ENCODE measurements at places on chromosomes 2 and 18.

DNA sequence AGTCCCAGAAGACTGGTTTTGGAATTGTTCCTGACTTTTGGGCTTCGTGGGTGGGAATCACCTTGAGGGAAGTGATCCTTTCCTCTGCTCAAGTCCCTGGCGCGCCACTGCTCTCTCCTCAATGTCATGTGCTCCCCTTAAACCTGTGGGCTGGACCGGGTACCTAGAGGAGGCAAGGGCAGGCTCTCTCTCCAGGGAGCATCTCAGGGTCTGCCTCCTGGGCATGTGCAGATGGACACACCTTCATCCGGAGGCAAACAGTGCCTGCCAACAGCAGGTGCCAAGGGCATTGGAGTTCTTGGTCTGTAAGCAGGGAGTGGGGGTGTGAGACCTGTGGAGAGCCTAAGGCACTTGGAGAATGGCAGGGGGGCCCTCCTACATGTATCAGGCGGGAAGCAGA lies 142.6 kb downstream of the INHBB start:
- no peak for DNase-seq

GRCh38 chr2:70557171-70557838 lies 3.7 kb upstream of the TGFA start:
- no peak for DNase-seq

- DNase-seq = no peak
Measured at GRCh38 chr2:135773319-135773718, 31.7 kb downstream of the UBXN4 start.

DNA sequence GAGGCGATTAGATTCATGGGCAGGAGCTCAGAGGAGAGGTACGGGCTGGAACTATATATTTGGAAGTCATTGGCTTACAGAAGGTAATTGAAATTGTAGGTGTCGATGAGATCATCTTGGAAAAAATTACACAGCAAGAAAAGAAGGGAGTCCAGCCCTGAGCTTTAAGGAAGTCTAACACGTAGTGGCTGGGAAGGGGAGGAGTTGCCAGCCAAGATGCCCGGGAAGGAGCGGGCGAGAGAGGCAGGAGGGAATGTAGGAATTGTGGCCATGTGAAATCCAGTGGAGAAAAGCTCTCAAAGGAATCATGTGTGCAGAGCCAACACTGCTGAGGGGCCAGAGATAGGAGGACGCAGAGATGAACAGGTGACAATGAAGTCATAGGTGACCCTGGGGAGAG lies 25.6 kb upstream of the SCYGR1 start:
- no peak for DNase-seq

- no peak for DNase-seq
Measured at GRCh38 chr2:100703213-100703612, 116.7 kb upstream of the NPAS2 start.

- no peak for DNase-seq
Measured at GRCh38 chr2:11899264-11899818, 152.9 kb downstream of the LPIN1 start.

DNA sequence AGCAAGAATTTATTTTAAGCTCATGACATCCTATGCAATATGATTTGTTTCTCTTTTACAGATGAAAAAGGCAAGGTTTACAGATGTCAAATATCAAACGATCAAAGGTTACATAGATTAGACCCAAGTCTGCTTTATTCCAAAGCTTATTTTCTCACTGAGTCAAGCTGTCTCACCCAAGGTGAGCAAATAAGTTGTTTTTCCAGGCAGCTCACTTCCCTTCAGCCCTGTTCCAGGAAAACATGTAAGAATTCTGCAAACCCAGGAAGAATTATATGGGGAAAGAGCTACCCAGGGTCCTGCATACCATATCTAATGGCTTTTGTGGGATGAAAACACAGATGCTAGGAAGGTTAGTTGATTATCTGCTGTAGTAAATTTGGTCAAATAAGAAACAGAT lies 57.7 kb upstream of the SCN9A start:
- DNase-seq = no peak

DNA sequence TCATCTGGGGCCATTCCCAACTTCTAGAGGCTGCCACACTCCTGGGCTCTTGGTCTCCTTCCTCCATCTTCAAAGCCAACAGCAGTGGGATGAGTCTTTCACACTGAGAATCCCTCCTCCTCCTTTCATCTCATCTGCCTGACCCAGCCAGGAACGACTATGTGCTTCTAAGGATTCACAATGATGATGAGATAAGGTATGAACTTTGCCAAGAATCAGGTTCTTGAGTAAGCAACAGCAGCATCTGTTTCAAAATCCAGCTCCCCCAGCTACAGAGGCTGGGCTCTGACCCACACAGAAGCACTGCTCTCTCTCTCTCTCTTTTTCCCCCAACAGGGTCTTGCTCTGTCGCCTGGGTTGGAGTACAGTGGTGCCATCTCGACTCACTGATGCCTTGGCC lies 46.4 kb downstream of the TIMM21 start:
- DNase-seq = no peak

DNA sequence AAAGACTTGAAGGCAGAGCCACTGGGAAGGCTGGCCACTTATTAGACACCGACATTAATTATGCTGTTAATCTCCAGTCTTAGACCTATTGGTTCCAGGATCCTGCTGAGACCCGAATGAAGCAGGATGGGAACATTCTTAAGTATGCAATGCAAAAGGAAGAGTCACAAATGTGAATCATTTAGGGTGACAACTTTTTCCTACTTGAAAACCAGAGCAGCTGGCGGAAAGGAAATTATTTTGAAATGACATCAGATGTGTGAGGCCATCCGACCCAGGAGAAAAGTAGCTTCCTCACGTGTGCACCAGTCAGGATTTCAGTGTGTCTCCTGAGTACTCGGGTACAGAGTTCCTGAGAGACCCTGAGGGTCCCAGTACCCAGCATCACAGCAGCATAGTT lies 222.9 kb upstream of the NCKAP5 start:
- DNase-seq = no peak

DNA sequence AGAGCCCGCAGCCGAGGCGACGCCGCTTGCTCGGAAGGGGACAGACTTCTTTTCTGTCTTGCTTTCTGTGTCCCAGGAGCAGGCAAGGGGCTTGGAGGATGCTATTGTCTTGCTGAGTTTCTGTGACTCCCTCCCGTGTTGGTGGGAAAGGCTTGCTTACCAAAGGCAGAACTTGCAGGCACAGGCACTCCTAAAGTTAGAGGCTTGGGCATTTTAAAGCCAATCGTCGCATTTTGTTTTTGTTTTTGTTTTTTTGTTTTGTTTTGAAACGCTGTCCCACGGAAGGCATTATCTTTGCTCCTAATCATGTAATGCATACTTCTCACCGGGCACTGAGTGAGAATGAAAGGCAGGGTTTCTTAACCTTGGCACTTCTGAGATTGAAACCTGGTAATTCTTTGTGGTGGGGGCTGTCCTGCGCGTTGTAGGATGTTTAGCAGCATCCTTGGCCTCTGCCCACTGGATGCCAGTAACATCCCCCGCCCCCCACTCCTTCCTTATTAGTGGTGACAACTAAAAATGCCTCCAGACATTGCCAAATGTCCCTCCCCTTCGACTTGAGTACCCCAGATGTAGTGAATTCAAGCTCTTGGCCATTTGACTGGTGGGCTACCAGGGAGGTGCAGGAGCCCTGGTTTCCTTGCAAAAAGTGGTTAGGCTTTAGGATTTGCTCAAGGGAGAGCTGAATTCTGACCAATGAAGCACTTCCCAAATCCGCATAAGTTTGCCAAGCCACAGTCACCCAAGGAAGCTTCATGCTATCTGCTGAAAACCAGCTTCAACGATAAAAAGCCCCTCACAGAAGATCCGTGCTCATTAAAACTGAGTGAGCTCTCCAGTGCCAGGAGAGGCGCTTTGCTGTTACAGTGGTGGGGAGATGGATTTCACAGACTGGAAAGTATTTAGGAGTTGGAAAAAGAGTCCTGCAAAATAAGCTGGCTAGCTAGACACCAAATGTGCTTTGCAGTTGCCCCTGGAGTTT lies 1.2 kb downstream of the ANTXR1 start:
- no peak for DNase-seq

DNA sequence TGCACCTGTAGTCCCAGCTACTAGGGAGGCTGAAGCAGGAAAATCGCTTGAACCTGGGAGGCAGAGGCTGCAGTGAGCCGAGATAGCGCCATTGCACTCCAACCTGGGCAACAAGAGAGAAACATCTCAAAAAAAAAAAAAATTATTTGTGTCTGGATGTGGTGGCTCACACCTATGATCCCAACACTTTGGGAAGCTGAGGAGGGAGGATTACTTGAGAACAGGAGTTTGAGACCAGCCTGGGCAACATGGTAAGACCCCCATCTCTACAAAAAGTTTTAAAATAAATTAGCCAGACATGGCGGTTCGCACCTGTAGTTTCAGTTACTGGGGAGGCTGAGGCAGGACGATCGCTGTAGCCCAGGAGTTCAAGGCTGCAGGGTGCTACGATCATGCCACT lies 1.6 kb upstream of the VAMP8 start:
- no peak for DNase-seq

DNA sequence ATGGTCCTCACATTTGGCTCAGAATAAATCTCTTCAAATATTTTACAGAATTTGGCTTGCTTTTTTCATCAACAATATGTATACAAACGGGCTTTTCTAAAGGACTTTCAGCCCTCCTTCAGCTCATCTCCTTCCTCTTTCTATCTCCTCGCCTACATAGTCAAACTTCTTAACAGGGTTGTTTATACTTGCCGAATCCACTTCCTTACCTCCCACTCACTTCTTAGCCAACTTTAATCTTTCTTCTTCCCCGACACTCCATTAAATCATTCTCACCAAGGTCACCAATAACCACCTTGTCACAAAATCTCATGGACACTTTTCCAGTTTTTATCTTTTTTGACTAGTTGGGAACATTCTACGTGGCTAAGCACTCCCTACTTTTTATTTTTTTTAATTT lies 325.2 kb downstream of the PLCL1 start:
- DNase-seq = no peak

- no peak for DNase-seq
Measured at GRCh38 chr2:218883491-218884490, 3.1 kb downstream of the WNT10A start.

- no peak for DNase-seq
Measured at GRCh38 chr2:215347878-215348277, 36.0 kb downstream of the ATIC start.

DNA sequence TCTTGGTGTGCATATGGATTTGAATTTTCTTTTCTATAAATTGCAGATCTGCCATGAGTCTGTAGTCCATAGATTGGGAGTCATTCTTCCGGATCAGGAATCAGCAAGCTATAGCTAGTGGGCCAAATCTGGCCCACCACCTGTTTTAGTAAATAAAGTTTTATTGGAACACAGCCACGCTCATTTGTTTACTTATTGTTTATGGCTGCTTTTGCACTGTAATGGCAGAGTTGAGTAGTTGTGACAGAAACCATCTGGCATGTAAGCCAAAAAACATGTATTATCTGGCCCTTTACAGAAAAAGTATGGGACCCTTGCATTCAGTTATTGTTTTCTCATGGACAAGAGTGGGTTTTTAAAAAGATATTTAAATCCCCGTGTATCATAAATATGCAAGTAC lies 191.2 kb downstream of the LRRTM1 start:
- DNase-seq = no peak

DNA sequence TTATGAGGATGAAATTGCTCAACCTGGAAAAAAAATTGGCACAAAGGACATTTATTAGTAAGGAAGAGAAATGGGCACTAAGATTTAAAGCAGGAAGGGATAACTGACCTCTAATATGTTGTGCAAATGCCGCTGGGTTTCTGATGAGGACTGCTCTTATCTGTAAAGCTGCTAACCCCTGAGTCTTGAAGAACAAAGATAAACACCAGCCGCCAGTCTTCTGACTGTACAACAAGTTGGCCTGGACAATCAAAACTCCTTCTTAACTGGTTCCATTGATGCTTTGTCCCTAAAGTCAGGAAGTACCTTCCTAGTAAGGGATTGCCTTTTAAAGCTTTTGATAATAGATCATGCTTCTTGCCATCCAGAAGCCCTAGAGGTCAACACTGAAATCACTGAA lies 301.8 kb downstream of the TRIB2 start:
- DNase-seq = no peak

DNA sequence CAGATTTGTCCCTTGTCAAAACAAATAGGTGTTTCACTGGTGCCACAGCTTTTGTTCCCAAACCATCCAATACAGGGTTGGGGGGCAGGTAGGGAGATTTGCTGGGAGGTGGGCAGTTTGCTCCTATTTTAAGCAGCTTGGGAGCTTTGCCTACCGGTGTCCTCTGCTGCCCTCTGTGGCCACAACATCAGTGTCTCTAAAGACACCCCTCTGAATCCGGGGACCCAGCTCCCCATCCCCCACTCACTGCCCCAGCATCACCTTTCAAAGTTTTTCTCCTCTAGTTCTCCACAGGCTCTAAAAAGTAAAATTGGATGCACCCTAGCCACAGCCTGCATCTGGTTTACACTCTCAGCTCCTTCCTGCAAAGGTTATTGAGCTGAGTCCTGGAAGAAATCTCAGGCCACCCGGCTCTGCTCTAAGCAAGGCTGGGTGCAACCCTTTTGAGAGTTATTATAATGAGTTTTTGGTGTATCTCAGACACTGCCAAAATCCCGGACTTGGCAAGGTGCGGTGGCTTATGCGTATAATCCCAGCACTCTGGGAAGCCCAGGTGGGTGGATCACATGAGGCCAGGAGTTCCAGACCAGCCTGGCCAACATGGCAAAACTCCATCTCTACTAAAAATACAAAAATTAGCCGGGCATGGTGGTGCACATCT lies 2.9 kb upstream of the EPAS1 start:
- no peak for DNase-seq

GRCh38 chr2:172083628-172084394 lies 1.5 kb upstream of the DLX1 start:
- no peak for DNase-seq

GRCh38 chr2:1550658-1551316 lies 137.5 kb downstream of the TPO start:
- DNase-seq = no peak

GRCh38 chr2:241564596-241565410 lies 6.3 kb downstream of the BOK start:
- DNase-seq = no peak

DNA sequence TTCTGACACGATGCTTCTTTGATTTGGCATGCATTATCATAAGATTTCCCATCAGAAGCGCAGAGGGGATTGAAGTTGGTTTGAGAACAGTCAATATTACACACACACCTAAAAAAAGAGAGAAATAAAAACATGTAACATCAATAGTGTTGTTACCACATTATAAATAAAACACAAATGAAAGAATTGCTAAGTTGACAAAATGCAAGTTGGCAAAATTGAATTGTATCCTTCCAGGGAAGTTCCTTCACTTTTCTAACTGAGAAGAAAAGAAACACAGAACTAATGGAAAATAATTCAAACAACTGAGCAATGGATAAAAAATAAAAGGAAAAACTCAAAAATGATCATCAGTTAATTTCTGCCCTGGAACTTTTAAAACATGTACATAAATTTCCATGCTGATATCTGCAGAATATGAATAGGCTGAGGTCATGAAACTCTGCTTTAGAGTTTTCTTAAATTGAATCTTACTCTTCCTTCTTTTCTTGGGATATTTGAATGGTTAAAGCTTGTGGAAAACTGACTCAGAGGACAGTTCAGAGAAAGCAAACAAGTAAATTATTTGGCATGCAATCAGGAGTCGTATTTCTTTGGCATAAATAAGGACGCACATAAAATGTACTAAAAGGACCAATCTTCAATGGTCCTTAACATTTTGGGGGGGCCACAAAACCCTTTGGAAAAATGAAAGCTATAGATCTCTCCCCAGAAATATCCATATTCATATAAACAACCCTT lies 152.4 kb upstream of the CAVIN2 start:
- no peak for DNase-seq
